ENCODE measurements at places on chromosomes 13 and 19.

GRCh38 chr13:19586904-19587634, 25.7 kb upstream of the TPTE2 start:
- DNase-seq, result peak; percentile 47

GRCh38 chr13:51971520-51972426, 39.5 kb downstream of the ATP7B start:
- DNase-seq, result no peak

DNA sequence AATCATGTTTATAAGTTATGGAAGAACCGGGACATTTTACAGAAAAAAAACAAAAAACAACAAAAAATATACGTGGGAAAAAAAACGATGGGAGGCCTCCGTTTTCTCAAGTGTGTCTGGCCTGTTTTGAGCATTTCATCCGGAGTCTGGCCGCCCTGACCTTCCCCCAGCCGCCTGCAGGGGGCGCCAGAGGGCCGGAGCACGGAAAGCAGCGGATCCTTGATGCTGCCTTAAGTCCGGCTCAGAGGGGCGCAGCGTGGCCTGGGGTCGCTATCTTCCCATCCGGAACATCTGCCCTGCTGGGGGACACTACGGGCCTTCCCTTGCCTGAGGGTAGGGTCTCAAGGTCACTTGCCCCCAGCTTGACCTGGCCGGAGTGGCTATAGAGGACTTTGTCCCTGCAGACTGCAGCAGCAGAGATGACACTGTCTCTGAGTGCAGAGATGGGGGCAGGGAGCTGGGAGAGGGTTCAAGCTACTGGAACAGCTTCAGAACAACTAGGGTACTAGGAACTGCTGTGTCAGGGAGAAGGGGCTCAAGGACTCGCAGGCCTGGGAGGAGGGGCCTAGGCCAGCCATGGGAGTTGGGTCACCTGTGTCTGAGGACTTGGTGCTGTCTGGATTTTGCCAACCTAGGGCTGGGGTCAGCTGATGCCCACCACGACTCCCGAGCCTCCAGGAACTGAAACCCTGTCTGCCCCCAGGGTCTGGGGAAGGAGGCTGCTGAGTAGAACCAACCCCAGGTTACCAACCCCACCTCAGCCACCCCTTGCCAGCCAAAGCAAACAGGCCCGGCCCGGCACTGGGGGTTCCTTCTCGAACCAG, 1.8 kb upstream of the APOE start:
- peak; percentile 62 for DNase-seq

GRCh38 chr19:49546825-49547565, 19.2 kb downstream of the RCN3 start:
- DNase-seq, result peak; percentile 93

DNA sequence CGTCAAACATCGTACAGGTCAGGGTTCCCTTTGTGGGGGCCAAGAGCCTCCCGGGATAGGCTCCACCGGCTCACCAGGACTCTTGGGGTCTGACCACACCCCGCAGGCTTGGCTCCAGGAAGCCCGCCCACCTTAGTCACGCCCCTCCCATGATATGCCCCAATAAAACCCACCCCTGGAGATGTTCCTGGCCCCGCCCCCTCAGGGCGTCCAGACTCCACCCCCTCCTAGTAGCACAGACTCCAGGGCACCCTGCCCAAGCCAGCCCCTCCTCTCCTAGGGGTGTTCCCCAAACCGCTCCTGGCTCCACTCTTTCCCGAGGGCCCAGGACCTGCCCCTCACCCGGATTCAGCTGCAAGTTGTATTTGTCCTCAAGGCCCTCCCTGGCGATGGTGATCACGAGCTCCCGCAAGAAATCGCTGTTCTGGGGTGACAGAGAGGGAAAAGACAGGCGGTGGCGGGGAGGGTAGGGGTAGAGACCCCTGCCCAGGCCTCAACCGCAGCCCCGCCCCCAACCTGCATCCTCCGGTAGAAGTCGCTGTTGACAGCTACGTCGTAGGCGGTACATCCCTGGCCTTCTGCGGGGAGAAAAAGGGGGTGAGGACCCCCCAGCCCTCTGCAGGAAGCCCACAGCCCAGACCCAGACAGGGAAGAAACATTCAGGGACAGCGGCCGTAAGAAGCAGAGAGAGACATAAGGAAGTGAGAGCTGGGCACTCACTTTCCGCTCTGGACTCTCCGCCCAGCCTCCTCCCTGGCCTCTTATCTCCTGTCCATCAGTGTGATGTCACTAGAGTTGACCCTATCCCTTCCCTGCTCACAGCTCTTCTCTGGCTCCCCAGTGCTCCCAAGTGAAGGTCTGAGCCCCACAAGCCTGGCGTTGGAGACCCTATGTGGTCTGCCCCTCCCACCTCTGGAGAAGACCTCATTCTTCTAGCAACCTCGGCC, 3.9 kb downstream of the PIH1D1 start:
- DNase-seq, result peak; percentile 69

GRCh38 chr19:8028951-8029491, 23.5 kb upstream of the CCL25 start:
- peak; percentile 51 for DNase-seq

GRCh38 chr13:113113846-113114271, 8.3 kb downstream of the F7 start:
- DNase-seq, result no peak
